A549 treated with dexamethasone at 1 μM for 4 hours (cell line): ENCODE measurements at places on chromosomes 5 and 9. TPM values are rescaled to one million over a fixed set of nuclear protein-coding genes. Genes with fewer than 3 reads are reported as not detected.

Gene MEIKIN
- not detected in 5 replicates for total RNA-seq

Gene NDUFS6
- total RNA-seq, result 112 to 169 TPM (median 122 TPM) in 5 replicates

Gene ANKRD18B
- total RNA-seq, result 4.0 to 10.0 TPM (median 6.1 TPM) in 5 replicates

Gene LCN9
- 0.14 to 0.30 TPM (median 0.22 TPM) in 3 of 5 replicates, not detected in the others for total RNA-seq

Gene SPATA31C1
- not detected in 5 replicates for total RNA-seq

Gene SLC6A19
- 0.32 to 0.66 TPM (median 0.64 TPM) in 5 replicates for total RNA-seq

Gene PLAC8L1
- total RNA-seq, result 0.21 to 0.38 TPM (median 0.27 TPM) in 3 of 5 replicates, not detected in the others

Gene SLC25A48
- total RNA-seq, result 0.16 to 0.41 TPM (median 0.29 TPM) in 5 replicates

Gene IFNB1
- total RNA-seq, result 0.10 TPM in 1 of 5 replicates, not detected in the others

Gene FBXW2
- total RNA-seq, result 31.7 to 44.5 TPM (median 44.2 TPM) in 5 replicates

Gene ARSK
- 6.6 to 8.4 TPM (median 7.5 TPM) in 5 replicates for total RNA-seq
